ENCODE measurements at places on chromosomes 3 and 15.

DNA sequence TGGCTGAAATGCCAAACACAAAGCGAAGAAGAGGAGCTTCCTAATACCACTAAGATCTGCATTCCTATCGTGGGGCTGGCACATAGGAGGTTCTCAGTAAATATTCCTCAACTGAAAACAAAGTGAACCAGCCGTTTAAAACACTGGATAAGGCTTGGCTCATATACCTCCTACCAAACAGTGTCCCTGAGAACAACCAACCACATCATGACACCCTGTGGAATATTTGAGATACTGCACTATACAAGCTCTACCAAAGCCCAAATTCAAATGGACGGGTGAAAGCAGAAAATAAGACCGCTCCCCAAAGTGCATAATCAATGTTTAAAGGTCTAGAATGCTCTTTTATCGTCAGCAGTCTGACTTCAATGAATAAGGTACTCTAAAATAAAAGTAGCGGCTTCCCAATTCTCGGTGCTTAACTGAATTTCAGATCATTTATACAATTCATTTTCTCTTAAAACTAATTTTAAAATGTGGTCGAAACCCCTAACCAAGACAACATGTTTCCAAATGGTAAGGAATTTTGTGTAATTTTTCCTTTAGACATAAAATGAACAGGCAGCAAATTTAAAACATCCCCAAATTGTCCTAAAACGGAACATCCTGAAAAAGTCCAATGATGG lies 425.8 kb downstream of the ERC2 start:
- DNase-seq, result no peak

DNA sequence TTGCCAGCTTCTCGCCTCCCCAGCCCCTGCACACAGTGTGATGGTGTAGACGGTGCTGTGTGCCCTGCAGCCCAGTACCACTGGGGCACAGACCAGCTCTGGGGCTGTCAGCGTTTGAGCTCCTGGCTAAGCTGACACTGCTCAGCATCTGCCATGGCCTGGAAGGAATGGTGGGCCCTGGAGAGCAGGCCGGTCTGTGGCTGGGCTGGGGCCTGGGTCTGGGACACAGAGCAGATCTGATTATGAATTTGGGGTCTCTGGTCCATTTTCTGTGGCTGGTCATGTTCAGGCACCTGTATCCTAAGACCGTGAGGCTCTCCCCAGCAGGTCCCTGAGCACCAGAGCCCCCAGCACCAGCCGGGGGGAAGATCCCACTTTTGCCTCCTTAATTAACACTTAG lies 34.7 kb downstream of the HCN4 start:
- no peak for DNase-seq

- no peak for DNase-seq
These were observed 46.2 kb downstream of the TBL1XR1 start for GRCh38 chr3:177150970-177151627.

- no peak for DNase-seq
These were observed 315.6 kb upstream of the IL12A start for GRCh38 chr3:159672728-159673688.

GRCh38 chr3:167437428-167438139 lies 36.3 kb downstream of the SERPINI2 start:
- no peak for DNase-seq

GRCh38 chr15:80070840-80071239 lies 11.4 kb downstream of the ZFAND6 start:
- no peak for DNase-seq

GRCh38 chr3:195115600-195116406 lies 155.2 kb downstream of the XXYLT1 start:
- DNase-seq, result no peak

DNA sequence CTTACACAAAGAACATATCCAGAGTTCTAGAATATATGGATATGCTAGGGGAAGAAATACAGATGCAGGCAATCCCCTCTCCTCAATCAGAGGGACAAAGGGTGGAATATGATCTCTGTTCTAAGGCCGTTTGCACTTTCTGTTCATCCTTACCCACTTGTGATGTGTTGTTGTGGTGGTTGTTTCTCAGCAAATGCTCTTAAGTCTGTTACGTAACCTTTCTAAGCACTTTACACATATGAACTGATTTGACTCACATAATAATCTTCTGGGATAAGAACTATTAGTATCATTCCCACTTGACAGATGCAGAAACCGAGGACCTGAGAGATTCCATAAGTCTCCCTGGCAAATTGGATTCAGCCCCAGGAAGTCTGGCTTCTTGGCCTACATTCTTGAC lies 40.5 kb downstream of the NGRN start:
- DNase-seq, result no peak

DNA sequence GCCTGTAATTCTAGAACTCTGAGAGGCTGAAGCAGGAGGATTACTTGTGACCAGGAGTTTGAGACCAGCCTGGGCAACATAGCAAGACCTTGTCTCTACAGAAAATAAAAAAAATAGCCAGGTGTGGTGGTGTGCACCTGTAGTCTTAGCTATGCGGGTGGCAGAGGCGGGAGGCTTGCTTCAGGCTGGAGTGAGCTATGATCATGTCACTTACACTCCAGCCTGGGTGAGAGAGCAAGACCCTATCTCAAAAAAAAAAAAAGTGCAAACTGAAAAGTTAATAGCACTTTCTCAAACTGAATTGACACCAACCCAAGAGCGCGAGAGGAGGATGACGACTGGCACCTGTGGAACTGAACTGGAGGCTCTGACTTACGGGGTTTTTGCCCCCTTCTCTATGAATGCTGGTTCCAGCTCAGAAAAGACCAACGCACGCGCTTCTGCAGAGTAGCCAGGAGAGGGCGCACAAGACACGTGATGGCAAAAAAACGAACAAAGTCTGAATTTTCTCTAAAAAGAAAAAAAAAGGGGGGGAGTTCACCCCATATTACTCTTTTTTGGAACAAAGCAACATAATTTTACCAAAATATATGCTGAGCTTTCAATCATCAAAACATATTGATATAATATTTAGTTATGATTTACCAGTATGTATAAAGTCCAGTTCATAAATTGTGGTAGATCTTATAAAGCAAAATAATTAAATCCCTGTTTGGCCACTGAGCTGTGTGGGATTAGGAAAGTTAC lies 23.7 kb downstream of the CFAP92 start:
- DNase-seq, result peak; percentile 66

- DNase-seq, result no peak
These were observed 23.8 kb downstream of the EFCAB12 start for GRCh38 chr3:129404610-129405009.

- DNase-seq, result no peak
These were observed 223.4 kb downstream of the IGSF11 start for GRCh38 chr3:118811236-118811732.

- DNase-seq, result no peak
These were observed 61.0 kb downstream of the TPRG1 start for GRCh38 chr3:189232790-189233189.

GRCh38 chr3:117545484-117545883 lies 835.9 kb downstream of the TUSC7 start:
- no peak for DNase-seq

DNA sequence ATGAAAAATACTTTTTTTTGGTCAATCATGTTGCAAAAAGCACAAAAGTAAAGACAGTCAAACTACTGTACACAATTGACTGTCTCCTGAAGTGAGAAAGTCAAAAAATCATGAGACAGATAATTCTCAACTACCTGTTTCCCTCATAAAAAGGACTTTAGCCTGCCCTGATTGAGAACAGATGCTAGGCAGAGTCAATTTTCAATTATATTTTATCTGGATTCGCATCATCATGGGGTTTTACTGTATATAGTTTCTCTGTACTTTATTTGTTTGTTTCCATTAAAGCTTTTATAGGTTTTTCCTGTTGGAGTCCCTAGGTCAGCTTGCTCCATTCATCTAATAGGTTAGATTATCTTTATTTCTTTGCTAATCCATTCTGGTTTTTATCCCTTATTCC lies 53.8 kb downstream of the ECT2 start:
- no peak for DNase-seq

DNA sequence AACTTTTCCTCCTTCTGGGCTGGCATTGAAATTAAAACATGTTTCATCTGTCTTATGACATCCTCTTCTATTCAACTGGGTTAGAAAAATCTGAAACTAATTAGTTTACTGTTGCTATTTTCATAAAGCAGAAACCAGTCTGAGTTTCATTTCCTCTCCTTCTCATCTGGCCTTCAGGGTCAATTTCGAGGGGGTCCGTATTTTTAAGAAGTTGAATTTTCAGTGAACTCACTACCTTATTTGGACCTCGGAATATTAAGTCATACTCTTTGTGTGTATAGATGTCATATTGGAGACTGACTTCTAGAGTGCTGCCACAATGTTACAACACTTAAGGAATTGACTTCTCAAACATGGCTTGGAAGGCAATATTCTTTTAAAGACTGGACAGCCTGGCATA lies 485.9 kb downstream of the SQOR start:
- no peak for DNase-seq

DNA sequence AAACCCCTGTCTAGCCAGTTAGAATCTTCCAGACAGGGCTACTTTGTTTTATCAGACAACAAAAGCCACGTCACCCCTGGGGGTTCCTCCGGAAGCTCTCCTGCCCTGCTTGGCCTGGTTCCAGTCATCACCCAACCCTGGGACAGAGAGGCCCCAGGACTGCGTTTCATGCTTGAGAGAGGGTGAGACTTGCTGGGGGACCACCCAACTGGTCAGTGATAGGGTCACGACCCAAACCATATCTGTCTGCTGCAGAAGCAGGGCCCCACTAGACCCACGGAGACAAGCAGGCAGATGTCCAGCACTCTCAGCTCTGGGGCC lies 1.2 kb downstream of the NT5DC2 start:
- no peak for DNase-seq

GRCh38 chr15:92811148-92811913 lies 88.8 kb upstream of the CHD2 start:
- DNase-seq, result no peak

GRCh38 chr15:37536967-37537605 lies 397.4 kb upstream of the TMCO5A start:
- no peak for DNase-seq
